Left lung (tissue), 14 donors: ENCODE measurements at places on chromosomes 6 and 20.

DNA sequence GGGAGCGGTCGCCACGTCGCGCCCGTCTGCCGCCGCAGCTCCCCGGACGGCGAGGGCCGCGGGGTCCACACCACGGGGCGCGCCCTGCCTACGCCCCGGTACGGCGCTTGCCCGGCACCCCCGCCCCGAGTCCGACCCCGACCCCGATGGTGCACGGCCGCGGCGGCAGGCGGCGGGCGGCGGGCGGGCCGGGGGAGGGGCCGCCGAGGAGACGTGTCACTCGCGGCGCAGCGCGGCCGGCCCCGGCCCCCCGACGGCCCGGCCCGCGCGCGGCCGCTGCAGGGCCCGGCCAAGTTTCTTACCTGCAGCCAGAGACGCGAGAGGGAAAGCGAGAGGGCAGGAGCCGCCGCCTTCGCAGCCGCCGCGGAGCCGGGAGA lies 328 bp downstream of the RRBP1 start:
- no peak for DNase-seq

DNA sequence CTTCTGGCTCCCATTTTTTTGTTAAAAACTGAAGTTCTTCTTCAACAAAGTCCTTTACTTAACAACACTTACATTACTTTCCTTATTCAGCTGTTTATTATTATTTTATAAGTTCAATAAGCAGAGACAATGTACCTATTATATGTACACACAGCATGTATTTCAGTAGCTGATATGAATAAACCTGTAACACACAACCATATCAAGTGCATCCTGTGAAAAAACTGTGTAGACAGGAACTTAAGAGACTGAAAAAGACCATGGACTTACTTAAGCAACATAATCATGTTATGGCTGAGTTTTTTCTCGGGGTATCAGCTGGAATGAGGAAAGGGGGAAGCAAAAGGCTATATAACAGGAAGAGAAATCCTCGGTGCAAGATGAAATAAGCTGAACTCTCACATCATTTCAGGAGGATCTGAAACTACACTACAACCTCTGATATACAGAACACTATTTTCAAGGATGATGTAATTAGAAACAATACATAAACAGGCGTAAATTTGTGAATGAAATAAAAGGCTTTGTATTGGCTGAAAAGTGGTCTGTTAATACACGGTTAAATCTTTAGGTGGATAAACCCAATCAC lies 70.9 kb downstream of the REV3L start:
- no peak for DNase-seq

- no peak for DNase-seq
Observed at GRCh38 chr20:59772931-59773913, 160.2 kb downstream of the SYCP2 start.

DNA sequence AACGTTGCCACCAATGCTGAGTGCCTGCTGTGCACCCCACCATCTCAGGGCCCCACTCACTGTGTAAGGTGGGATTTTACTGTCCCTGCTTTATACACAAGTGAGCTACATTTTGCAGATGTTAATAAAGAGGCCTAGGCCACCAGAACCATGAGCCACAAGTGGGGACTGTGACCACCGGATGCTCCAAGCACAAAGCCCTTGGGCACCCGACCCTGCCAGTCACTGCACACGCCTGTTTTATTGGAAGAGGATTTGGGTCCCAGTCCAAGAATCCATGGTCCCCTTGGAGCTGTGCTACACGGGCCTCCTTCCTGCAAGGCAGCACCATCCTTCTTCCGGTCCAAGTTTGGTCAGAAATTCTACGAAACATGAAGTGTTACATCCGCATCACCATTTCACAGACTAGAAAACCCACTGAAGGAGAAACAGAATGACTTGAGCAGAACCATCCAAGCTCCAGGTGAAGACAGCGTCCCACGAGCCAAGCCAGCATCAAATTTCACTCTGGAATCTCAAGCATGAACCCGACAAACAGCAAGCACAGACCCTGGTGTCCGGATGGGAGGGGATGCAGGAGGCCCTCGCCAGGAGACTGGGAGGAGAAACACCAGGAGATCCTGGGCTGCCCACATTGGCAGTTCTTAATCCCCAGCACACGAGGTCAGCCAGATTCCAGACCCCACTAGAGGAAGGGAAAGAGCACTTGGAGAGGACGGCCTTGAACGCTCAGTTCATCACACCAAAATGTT lies 226.9 kb downstream of the DLL1 start:
- no peak for DNase-seq

- no peak for DNase-seq
Observed at GRCh38 chr6:116139917-116140316, 14.0 kb upstream of the COL10A1 start.

DNA sequence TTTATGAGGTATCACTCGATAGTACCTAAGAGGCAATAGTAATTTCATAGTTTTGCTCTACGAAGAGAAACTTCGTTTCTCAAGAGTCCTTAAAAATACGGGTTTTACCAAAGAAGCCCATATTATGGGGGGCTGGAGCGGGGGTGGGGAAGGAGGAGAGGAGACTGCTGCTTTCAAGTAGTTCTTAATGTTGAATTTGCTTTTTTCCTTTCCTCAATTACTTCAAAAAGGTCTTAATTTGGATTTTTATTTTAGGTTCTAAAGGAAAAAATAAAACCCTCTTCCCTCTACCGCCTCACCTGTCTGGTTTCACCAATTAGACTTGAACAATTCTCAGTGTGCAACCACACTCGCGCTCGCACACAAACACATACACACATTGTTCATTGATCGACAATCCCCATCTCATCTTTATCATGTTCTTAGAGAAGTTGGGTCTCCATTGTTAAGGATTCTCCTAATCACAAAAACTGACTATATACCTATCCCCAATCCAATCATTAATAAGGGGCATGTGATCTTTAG lies 97.2 kb downstream of the HFE start:
- DNase-seq: no peak

DNA sequence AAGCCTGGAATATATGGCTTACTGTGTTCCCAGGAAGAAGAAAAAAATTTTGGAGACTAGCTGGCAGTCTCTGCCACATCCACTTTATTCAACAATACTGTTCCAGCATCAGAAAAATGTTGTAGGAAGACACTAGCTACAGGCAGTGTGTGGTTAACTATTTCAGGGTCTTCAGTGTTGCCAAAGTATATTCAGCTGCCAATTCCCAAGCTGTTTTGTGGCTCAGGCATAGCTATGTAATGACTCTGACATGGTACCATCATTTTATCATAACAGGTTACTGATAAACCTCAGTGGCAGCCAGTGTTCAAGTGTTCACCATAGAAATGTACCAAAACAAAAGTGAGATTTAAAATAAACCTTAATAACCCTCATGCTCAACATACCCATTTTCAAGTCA lies 503.1 kb downstream of the ADGRB3 start:
- no peak for DNase-seq

DNA sequence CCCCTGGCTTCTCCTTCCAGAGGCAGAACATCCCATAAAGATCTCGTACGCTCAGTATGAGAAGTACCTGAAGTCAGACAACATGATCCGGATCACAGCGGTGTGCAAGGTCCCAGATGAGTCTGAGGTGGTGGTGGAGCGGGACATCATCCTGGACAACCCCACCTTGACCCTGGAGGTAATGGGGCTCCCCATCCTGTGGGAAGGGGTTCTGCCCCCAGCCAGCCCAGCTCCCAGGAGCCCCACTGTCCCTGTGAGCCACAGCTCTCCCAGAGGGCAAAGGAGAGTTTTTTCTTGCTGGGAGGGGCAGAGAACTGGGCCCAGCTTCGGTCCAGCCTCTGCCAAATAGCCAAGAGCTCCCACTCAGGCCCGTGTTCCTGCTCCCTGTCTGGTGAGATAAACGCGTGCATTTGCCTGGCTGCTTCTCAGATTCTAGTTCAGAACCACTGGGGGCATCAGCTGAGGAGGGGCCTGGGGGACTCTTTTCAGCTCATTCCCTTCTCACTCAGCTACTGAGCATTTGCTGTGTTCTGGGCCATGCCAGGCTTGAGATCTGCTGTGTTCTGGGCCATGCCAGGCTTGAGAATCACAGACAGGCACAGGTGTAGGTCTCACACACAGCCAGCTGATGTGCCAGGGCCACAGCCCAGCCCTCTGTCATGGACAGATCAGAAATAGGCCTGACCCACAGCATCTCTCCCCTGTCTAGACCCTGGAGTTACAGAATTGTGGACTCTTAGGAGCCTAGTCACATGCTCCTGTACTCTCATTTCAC lies 39.5 kb downstream of the TGM3 start:
- DNase-seq: no peak

- DNase-seq: no peak
Observed at GRCh38 chr6:110307368-110307767, 50.8 kb downstream of the METTL24 start.

GRCh38 chr6:157268835-157269234 lies 54.5 kb downstream of the TMEM242 start:
- DNase-seq: no peak

- DNase-seq: no peak
Observed at GRCh38 chr6:22146931-22147701, 149.7 kb downstream of the PRL start.

- peak; percentile 53 for DNase-seq
Observed at GRCh38 chr6:154252678-154253077, 103.9 kb downstream of the IPCEF1 start.

- no peak for DNase-seq
Observed at GRCh38 chr6:17395112-17395511, 1.7 kb downstream of the CAP2 start.

DNA sequence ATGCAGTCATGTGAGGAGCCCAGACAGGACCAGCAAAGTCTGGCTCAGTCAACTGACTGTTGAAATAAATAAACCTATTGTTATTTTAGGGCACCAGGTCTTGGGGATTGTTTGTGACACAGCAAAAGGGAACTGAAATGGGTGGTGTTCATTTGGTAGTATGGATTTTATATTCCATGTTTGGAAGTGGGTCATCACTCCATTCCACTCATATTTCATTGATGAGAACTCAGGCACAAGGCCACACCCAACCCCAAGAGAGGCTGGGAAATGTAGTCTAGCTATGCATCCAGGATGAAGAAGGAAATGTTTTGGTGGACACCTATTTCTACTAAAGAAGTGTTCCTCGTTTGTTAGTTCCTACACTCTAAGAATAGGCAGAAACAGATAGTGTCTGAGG lies 64.9 kb upstream of the BTBD3 start:
- DNase-seq: no peak

DNA sequence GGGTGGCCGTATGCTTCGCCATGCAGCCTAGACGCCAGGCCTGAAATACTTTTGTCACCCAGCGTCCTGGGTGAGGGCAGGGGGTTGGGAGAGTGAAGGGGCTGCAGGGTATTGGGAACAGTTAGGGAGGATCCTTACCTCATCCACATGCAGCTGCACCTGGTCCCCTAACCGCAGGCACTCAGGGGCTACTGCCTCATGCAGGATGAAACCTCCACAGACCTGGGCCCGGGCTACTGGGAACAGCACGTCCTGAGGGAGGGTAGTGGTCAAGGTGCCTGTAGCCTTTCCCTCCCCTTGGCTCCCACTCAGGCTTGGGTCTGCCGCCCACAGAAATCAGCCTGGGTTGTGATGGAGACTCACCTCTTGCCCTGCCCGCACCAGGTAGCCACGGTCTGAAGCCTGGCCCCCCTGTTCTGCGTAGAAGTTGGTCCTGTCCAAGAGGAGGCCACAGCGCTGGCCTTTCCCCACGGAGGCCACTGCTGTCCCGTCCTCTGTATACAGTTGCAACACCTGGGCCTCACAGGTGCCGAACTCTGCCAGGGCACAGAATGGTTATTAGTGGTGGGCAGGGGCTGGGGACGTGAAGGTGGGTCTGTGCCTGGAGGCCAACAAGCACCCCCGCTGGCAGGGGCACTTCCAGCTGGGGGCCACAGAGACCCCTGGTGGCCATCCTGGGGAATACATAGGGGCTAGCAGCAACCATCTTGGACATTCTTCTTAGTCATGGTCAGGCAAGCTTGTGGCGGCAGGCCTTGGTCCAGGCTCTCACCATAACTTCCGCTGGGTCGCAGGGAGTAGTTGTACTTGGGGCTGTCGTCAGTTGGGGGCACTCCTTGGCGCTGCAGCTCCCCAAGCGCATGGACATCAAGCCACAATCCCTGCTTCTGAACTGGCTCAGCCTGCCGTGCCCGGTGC lies 8.6 kb downstream of the AARS2 start:
- no peak for DNase-seq

GRCh38 chr20:4082406-4083097 lies 67.2 kb upstream of the RNF24 start:
- peak; percentile 48 for DNase-seq

DNA sequence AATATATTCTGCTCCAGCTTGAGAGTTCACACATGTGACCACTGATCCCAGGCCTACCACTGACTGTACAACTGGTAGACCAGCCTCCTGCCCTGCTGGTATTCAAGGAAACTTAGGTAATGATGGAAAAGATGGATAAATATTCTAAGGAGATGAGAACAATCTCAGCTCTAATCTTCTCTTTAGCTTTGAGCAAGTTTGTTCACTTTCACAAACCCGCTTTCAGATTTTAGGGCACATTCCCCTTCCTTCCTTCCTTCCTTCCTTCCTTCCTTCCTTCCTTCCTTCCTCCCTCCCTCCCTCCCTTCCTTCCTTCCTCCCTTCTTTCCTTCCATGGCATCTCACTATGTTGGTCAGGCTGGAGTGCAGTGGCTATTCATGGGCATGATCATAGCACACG lies 88.2 kb upstream of the PHACTR1 start:
- no peak for DNase-seq
